ENCODE measurements at places on chromosomes 13 and 19.

GRCh38 chr13:75770164-75770563, 134.0 kb downstream of the LMO7 start:
- no peak for DNase-seq

DNA sequence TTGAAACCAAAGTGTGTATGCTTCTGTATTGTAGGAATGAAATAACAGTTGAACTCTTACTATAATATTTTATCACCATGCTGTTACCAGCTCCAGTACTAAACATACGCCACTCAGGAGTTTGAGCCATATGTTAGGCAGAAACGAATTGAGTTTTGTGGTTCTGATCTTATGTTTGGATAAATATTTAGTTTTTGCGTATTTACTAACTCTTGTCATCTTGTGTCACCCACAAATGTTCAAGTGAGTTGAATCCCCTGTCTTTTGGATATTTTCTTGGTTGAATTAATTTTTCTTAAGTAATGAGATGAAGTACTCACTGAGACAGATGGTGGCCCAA, 1.5 kb downstream of the FNDC3A start:
- no peak for DNase-seq

- no peak for DNase-seq
These were observed 59.5 kb downstream of the PCCA start for GRCh38 chr13:100148422-100148821.

- no peak for DNase-seq
These were observed 55.6 kb downstream of the SLC7A9 start for GRCh38 chr19:32813862-32814425.

DNA sequence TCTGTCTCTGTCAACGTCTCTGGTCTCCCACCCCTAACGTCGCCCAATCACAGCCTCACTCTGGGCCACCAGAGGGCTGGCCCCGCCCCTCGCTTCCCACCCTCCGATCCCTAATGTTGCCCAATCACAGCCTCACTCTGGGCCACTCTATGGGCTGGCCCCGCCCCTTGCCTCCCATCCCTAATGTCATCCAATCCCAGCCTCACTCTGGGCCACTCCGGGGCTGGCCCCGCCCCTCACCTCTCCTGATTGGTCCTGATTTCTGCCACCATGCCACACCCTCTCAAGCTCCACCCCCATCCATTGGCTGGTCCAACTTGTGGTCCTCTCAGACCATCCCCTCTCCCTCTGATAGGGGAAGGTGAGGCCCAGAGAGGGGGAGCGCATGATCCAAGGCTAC, 24.9 kb downstream of the CELF5 start:
- DNase-seq: no peak

- no peak for DNase-seq
These were observed 442 bp downstream of the ZNF420 start for GRCh38 chr19:37078717-37079032.

DNA sequence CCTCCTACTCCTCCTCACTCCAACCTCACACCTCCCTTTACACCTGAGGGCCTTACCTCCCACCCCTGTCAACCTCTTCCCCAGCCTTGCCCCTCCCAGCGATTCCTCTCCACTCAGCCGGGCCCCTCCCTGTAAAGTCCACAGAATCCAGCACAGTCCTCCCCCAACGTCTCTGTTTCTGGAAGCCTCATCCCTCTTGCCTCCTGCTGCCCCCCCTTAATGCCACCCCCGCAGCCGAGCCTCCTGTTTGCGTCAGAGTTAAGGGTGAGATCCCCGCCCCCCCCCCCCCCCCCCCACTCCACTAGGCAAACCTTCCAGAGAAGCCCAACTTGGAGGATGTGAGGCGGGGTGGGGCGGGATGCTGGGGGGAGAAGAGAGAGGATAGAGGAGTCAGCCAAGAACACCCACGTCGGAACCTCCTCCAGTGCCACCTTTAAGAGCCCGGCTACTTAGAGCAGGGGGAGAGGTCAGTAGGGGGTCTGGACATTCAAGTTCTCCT, 2.1 kb downstream of the UNC13A start:
- no peak for DNase-seq

DNA sequence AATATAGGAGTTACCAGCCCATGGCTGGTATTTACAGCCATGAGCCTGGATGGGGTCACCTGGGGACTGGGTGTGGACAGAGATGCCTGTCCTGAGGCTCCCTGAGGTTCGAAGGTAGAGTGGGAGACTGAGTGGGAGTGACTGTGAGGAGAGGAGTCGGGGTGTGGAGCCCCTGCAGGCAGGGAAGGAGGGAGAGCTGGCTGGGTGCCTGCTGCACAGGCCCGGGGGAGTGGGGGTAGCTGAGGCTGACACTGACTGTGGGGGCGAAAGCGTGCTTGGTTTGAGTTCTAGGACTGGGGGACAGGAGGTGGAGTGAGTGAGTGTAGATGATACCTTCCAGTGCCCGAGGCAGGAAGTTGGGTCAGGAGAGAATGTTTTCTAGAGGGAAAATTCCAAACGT, 7.1 kb downstream of the RAB11B start:
- no peak for DNase-seq

- no peak for DNase-seq
These were observed 8.7 kb upstream of the ATP12A start for GRCh38 chr13:24671386-24672113.

- DNase-seq: no peak
These were observed 23.0 kb downstream of the FAM216B start for GRCh38 chr13:42804244-42804874.

DNA sequence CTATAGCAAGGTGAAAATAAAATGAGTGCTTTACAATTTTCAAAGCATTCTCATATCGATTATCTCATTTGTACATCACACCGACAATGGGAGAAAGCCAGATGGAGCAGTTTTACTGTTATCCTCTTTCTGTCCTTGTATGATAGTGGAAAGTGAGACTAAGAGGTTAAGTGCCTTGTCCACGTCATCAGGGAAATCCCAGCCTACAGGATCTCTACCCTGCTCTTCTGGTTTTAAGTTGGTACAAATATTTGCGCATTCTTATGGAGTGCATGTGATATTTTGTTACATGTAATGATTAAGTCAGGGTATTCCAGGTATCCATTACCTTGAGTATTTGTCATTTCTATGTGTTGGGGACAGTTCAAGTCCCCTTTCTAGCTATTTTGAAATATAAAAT, 12.4 kb upstream of the ENOX1 start:
- DNase-seq: no peak

DNA sequence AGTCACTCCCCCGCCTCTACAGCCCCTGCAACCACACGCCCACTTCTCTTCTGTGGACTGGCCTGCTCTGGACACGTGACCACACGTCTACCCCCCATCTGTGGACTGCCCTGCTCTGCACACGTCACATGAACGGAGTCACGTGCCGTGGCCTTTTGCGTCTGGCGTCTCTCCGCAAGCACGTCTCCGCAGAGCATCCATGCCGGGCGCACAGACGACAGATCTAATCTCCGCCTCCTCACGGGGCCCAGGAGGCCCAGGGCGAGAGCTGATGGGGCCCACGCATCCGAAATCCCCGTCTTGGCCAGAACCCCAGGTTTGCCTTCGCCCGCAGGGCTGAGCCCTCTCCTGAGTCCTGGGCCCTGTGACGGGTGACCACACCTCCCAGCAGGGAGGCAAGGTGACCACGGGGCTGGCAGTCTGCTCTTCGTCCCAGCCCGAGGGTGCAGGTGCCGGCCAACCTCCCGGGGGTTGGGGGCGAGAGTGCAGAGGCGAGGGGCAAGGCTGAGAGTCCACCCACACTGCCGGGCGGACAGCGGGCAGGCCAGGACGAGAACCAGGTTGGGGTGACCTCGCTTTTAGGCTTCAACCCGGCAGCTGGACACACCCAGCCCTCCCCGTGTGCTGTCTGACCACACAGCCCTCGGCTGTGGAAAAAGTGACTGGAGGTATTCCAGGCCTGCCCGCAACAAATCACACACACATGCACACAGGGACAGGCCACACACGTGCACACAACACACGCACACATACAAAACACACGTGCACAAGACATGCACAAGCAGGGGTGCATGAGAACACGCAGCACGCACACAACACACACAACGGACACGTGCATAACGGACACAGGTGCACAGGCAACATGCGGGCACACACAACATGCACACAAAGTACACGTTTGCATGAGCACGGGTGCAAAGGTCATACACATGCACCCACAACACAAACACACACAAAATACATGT, 3.9 kb downstream of the SBNO2 start:
- DNase-seq: no peak

- no peak for DNase-seq
These were observed 286.6 kb downstream of the PCDH20 start for GRCh38 chr13:61128850-61129645.

- DNase-seq: no peak
These were observed 189.6 kb upstream of the CSNK1A1L start for GRCh38 chr13:37295071-37295470.

GRCh38 chr13:30362869-30363268, 55.5 kb upstream of the KATNAL1 start:
- no peak for DNase-seq

DNA sequence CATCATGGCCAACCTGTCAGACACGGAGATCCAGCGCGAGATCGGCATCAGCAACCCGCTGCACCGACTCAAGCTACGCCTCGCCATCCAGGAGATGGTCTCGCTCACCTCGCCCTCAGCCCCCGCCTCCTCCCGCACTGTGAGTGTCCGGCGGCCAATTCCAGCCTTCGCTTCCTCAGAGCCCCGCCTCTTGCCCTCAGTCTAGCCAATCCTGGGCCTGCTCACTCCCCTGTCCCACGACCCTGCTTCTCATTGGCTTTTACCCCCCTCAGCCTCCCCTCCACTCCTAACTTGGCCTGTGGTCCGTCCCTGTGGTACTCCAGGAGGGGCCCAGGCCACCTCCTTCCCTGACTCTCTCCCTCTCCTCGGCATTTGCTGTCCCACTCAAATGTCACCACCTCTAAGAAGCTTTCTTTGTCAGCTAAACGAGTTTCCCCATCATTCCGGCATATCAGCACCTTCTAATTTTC, 12.3 kb downstream of the HRC start:
- no peak for DNase-seq

DNA sequence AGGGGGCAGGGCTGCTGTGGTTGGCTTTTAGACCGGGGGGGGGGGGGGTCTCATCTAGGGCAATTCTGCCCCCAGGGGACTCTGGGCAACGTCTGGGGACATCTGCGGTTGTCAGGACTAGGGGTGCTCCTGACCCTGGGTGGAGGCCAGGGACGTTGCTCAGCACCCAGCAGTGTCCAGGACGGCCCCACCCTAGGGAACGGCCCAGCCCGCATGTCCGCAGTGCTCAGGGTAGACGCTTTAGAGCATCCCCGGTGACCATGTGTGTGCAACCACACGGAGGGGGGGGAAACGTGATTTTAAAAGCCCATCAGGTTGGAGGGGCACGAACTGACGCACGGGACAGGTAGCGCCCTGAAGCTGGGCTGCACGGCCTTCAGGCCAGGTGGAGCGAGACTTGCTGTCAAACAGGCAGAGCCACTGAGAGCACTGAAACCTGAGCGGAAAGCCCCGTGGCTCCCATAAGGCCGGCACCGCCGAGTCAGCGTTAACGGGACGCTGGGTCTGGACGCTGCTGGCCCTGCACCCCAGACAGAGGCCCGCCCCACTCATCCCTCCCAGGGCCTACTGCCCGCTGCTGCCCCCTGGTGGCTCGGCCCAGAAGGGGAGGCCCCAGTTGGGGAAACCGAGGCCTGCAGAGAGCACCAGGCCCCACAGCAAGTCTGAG, 8.3 kb downstream of the CACTIN start:
- DNase-seq: peak; percentile 48

- DNase-seq: peak; percentile 74
These were observed at the start of gene ZNF772 for GRCh38 chr19:57477191-57478008. ZNF772 (minus strand) TSS chr19:57477566; CDS start chr19:57477309, 257 bp downstream.

DNA sequence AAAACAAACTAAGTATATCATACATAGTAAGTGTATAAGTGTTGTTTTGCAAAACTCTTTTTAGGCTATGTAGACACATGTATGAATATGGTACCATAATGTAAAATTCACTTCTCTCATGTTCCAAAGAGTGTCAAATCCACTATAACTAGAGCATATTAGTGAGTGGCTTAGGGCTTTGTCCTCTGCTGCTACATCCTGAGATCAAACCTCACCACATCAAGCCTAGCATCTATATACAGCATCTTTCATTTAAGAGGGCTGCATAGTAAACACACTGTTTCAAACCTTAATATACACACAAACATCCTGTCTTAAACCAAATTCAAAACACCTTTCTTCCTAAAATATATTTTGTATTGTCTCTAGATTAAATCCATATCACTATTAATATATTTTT, 38.7 kb downstream of the ELF1 start:
- DNase-seq: no peak

DNA sequence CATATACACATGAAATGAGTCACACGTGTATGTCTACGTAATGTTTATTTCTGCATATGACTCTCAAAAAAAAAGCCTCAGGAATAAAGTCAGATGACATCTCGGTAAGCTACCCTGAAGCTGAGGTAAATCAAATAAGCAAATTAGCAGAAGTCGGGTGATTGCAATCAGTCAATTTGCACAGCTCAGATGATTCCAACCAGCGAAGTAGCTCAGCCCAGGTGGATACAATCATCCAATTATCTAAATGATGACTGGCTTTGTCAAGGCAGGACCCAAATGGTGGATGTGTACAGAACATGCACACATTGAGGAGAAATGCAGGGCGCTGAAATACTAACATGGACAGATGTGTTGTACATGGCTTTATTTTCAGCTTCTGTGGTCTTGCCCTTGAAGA, 148.5 kb downstream of the ZNF486 start:
- no peak for DNase-seq

GRCh38 chr19:33430674-33431277, 57.3 kb downstream of the CEBPG start:
- peak; percentile 65 for DNase-seq

DNA sequence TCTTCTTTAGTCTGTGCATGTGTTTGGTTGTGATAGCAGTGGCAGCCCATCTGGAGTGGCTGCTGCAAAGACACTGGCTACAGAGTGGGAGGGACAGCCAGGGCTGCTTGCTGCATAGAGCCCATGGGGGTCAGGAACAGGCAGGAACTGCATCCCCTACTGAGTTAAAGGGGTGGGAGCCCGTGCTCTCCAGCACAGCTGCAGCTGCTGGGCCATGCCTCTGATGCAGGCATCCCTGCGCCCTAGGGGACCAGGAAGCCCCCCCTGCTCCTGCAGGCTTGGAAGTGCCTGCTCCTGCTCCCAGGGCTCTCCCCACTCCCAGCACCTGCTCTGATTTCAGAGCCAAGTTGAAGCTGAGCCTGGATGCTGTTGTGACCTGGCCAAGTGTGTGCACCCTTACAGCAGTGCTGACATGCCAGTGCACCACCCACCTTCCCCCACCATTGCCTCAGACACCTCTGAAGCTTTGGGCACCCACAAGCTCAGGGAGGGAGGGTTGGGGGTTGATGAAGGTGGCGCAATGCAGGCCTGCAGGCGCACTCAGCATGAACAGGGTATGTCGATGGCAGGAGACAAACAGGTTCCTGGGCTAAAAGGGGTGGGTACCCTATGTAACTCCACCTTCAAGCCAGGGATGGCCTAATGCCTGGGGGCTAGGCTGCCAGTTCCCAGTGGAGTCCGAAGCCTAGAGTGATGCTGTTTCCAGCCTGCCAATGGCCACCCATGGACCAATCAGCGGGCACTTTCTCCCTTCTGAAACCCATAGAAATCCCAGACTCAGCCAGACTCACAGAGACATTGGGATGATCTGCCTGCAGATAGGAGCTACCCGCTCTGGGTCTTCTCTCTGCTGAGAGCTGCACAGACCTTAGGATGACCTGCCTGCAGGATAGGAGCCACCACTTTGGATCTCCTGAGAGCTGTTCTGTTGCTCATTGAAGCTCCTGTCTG, 919.9 kb upstream of the MIR17HG start:
- DNase-seq: no peak

Data from T-helper 9 cell (primary cell).